ENCODE measurements at places on chromosomes 11 and 22. TPM values are rescaled to one million over a fixed set of nuclear protein-coding genes. Genes with fewer than 3 reads are reported as not detected.

DNA sequence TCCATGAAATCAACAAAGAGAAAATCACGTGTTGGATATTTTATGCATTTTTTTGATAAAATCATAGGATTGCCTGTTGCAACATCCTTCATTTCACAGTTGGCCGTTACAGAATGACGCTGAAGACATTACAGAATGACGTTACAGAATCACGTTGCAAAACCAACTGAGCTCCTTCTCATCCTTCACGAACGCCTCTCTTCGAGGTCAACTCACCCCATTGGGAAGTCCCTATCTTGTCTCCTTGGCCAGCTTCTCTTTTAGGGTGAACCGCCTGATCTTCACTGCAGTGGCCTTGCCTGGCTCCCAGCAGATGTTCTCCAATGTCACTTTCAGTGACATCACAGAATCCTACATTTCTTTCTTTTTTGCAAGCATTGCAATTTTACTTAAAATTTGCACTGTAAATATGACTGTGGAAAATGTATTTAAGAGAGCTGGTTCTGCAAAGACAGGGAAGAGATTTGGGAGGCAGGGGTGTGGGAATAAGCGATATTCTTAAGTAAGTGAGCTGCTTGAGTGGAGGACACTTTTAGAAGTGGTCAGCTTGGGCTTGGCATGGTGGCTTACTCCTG is 5.1 kb downstream of the KRTAP5-7 start:
- DNase-seq: no peak

- DNase-seq: no peak
Measured at GRCh38 chr11:24239930-24240329, 256.9 kb upstream of the LUZP2 start.

DNA sequence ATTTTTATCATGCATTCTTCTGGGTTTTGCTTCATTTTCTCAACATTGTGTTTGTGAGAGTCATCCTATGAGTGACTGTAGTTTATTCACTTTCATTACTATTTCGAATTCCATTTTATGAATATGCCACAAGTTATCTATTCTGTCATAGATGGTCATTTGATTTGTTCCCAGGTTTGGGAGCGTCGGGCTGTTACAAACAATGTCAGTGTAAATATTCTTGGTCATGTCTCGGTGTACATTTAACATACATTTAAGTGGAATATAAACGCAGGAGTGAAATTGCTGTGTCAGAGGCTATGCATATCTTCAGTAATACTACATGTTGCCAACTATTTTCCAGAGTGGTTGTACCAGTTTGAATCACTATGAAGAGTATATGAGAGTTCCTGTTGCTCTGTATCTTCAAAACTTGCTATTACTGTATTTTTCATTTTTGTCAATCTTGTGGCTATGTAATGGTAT is 2.4 kb downstream of the TRIM44 start:
- no peak for DNase-seq

- no peak for DNase-seq
Measured at GRCh38 chr11:39910087-39910486, 1549.4 kb downstream of the LRRC4C start.

DNA sequence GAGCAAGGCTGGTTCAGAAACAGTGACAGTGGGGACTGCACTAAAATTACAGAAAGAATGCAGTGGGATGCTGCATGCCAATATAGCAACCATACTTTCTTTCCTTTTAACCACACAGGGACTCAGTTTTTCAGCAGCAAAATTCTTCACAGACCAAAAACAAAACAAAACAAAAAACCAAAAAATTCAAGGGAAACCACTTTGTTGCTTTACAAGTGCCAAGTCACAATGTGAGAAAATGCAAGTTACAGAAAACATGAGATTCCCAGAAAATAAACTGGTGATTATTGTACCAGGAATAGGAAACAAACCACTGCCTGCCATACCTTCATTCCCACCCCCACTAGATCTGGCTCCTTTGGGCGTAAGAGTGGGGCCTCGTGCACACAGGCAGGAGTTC is 52.6 kb downstream of the TENM4 start:
- no peak for DNase-seq

DNA sequence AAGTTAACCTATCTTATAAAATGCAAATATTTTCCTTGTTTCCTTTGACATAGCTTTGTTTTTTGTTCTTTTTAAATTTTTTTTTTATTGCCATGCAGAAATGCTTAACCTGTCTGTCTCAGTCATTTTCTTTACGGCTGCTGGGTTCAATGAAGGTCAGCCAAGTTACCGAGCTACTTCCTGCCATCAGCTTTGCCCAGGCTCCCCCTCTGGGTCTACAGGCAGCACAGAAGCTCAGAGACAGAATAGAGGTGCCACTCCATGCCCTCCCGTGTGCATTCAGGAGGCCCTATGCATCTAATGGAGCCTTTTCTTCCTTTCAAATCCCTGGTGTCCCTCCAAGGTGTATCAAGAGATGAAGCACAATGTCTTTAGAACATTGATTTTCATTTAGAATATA is 411.0 kb upstream of the NARS2 start:
- DNase-seq: no peak

DNA sequence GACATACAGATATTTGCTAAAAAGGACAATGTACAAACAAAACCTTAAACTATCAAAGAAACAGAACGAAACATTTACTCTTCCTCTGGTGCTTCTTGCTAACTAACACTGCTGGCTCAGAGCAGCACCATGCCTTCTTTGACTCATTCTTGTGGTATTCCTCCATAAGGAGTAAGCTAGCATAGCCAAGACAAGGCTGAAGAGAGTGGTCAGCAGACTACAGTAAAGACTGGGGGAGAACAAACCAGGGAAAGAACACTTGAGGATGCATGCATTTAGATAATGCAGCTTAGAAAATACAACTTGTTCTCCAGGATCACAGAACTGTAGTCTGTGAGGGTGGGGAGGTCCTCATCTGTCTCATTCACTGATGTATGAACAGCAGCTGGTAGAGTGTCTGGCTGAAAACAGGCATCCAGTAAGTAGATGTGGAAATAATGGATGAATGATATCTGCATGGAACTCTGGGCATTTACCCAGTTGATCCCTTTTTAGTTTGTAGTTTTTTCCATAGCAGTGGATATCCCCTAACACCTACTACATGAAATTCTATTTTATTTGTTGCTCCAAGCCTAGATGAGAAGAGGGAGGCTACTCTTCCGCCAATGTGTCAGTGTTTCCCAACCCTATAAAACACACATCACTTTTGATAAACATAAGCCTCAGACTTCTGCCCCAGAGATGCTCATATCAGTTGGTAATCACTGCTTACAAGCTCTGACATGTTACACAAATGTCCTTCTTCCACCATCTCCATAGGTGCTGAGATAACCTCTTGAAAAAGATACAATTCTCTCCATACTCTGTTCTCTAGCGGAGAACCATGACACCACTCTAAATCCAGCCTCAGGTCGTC is 7.3 kb downstream of the SNX19 start:
- no peak for DNase-seq

GRCh38 chr11:75734491-75735180 is 17.0 kb downstream of the MOGAT2 start:
- no peak for DNase-seq

DNA sequence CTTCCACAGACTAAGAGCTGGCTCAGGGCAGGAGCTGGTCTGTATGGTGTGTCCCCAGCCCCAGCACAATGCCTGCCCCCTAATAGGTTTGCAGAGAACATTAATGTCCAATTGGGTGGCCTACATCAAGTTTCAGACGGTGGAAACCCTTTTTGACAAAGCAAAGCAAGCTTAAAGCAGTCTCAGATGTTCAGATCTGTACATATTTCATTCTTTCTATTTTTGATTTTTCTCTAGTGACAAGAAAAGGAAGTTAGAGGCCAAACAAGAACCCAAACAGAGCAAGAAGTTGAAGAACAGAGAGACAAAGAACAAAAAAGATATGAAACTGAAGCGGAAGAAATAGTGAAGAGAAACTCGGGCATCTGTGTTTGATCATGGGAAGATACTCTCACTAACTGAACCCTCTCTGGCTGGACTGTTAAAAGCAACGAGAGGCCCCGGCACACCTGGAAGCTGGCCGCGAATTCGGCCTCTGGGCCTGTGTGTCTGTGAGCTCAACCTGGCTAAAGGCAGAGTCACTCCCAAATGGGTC is 40.5 kb downstream of the NAT10 start:
- no peak for DNase-seq

DNA sequence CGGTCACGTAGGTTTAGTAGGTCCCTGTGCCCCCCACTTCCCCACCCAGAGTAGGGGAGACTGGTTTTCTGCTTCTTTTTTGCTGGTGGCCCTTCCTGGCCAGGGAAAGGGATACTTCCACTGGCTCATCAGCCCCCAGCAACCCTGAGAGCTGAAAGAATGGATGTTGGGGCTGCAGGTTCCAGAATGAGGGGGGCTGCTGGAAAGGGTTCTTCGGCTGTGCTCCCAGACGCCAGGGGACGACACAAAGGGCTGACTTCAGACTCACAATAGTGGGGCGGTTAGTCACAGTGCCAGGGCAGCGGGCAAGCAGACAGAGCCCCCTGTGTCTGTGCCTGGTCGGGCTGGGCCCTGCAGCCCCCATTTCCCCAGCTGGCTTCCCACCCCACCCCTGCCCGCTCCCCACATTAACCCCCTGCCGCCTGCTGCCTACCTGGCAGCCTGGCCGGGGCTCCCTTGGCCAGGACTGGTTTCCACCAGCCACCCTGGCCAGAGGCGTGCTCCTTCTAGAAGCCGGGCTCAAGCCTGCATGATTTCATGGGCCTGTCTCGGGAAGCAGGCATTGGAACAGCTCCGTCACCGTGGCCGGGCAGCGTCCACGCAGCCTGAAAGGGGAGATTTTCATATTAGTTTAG is 79.1 kb upstream of the WNT7B start:
- DNase-seq: no peak

Gene OMP
- not detected for total RNA-seq

Data from neural crest cell (in vitro differentiated cells).